ENCODE measurements at places on chromosomes 3 and 15.

- no peak for DNase-seq
Measured at GRCh38 chr3:42371776-42372175, 38.6 kb downstream of the LYZL4 start.

GRCh38 chr3:128426128-128426921 is 40.4 kb downstream of the DNAJB8 start:
- DNase-seq: peak; percentile 12

GRCh38 chr3:42979044-42979972 is at the start of gene GASK1A:
GASK1A (plus strand) TSS chr3:42979311; CDS start chr3:42979643, 332 bp downstream.
- DNase-seq: no peak

DNA sequence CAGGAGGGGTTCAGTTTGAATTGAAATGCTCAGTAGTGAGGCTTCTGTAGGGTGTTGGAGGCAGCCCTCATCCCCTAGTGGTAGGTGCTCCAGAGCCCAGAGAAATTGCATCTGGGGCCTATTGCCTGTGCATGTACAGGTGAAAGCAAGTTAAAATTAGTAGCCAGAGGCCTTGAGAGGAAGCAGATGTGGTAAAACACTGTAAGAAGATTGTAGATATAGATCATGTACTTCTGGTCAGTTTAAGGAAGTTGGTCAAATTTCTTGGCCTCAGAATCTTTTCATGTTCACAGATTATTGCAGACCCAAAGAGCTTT is 34.6 kb downstream of the IGSF10 start:
- DNase-seq: no peak

DNA sequence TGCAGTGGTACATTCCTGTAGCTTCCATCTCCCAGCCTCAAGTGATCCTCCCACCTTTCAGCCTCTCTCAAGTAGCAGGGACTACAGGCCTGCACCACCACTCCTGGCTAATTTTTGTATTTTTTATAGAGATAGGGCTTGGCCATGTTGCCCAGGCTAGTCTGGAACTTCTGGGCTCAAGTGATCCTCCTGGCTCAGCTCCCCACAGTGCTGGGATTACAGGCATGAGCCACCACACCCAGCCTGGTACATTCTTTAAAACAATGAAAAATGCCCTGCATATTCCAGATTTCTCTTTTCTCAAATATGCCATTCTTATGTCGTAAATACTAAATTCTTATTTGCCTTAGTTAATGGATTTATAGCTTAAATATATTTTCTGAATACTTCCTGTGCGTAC is 581.4 kb downstream of the MECOM start:
- no peak for DNase-seq

DNA sequence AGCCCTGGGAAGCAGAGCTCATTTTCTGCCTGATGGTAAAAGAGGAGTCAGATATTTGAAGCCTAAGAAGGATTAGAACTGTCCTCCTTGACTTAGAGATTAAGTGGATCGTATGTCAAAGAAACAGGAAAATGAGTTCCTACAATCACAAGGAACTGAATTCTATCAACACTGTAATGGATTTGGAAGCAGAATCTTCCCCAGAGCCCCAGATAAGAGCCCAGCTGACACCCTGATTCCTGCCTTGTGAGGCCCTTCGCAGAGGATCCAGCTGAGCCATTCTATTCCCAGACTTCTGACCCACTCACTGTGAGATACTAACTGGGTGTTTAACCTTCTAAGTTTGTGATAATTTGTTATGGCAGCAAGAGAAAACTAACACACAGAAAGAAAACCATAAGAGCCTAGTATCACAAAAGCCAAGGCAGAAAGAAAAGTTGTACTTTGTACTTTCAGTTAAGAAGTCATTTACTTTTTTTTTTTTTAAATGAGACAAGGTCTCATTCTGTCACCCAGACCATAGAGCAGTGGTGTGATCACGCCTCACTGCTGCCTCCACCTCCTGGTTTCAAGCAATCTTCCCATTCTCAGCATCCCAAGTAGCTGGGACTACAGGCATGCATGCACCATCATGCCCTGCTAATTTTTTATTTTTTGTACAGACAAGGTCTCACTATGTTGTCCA is 61.1 kb upstream of the ZBTB20 start:
- DNase-seq: no peak

DNA sequence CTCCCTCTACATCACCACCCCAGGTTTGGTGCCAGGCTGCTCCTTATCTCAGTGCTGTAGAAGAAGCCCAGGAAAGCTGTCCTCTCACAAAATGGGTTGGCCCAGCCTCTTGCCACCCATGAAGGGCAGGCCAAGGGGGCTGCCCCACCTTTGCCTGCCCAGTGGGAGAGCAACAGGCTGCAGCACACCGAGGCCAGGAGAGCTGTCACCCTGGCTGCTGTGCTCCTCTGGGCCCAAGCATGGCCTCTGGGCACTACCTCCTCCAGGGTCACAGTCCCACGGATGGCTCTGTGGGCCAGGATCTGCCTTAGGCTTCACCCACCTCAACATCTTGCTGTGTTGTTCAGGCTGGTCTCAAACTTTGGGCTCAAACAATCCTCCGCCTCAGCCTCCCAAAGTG is 6.4 kb upstream of the STAB1 start:
- DNase-seq: no peak

GRCh38 chr15:66489179-66489791 is 8.3 kb downstream of the SNAPC5 start:
- DNase-seq: no peak

DNA sequence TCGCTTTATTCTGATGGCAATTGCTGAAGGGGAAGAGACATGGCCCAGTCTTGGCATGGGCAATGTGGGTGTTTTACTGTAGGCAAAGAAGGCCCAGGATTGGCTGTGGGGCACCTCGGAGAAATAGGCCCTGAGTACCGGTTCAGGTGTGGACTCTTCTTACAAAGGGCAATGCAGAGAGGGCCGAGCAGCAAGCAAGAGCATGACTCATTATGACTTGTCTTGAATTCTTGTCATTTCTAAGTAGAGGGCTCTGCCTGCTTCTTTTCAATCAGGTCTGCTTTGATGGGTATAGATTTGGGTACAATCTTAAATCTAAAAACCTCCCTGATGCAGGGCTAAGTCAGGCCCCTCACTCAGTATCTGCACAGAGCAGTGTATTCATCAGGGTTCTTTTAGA is 14.8 kb upstream of the BUB1B start:
- no peak for DNase-seq

- DNase-seq: no peak
Measured at GRCh38 chr3:9817436-9817835, 7.4 kb downstream of the TTLL3 start.

DNA sequence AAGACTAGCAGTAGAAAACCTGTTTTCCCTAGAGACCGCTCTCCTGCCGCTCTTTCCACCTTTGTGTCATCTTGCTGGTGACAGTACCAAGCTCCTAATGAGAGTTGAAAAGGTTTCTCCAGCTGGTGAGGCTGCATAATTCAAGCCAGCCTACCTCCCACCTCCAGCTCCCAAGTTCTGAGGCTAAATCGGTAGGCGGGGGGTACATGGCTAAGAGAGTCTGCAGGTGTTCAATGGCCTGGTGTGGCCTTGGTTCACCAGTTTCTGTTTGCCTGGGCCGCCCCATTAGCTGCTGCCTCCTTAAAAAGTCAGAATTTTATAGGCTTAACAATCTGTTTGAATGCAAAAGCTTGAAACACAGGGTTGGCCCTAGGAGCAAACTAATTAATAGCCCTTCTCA is 262.8 kb downstream of the SLCO3A1 start:
- no peak for DNase-seq

- no peak for DNase-seq
Measured at GRCh38 chr3:23959135-23959900, 14.2 kb downstream of the NR1D2 start.

DNA sequence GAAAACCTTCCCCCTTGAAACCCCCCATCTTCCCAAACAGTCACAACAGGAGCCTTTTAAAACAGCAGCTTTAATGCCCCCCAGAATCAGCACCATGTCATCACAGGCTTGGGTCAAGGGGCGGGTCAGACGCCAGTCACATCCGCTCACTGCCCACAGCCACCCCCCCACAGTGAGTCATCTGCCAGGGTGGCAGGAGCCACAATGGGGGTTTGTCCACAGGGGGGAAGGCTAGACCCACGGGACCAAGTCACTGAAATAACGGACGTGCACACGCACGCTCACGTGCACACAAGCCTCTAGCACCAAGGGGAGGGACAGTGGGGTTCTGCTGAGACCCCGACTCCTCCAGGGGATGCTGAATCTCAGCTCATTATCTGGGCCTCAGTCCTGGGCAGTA is 441 bp upstream of the UCN2 start:
- DNase-seq: no peak

DNA sequence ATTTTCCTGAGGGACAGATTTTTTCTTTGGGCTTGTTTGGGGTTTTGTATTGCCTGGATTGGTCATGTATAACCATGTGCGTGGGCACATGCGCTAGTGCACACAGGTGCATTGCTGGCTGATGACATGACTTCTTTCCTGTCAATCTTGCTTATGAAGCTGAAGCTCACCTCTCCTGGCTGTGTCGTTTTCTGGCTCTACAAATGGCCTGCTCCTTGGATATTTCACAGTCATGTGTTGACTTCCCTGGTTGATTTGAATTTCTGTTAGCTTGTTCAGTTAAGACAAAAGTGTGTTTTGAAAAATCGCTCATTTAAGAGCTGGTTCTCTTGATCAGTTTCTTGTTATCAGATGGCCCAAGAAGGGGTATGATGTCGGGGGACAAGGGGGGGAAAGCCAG is 11.5 kb downstream of the PTPRG start:
- DNase-seq: no peak

GRCh38 chr15:98596131-98596530 is 52.2 kb upstream of the IGF1R start:
- DNase-seq: no peak

GRCh38 chr3:186067360-186068242 is 41.3 kb downstream of the ETV5 start:
- DNase-seq: no peak

DNA sequence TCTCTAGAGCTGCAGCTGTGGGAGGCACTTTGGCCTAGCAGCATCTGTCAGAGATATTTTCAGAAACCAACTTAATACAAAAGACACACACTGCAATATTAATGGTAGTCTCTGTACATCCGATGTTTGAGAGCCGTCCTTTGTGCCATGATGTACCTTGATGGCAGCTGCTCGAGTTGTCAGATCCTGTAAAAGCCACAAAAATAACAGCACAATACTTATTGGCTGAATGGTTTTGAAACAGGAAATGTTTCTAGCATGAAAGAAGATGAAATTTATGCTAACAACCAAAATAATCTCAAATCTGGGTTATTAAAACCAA is 445.5 kb upstream of the TBL1XR1 start:
- no peak for DNase-seq

GRCh38 chr3:132254076-132254755 is 63.0 kb upstream of the ACP3 start:
- no peak for DNase-seq

- no peak for DNase-seq
Measured at GRCh38 chr3:21056293-21056692, 694.7 kb downstream of the ZNF385D start.

Measured in NCI-H1048 (cell line).